A549 treated with Hydrocortisone at 1 μM for 4 hours (cell line): ENCODE measurements at places on chromosomes 12 and 14. TPM values are rescaled to one million over a fixed set of nuclear protein-coding genes. Genes with fewer than 3 reads are reported as not detected.

Gene KRT83
- 2.1 to 7.9 TPM (median 6.3 TPM) in 5 replicates for total RNA-seq

Gene OR4E2
- not detected in 5 replicates for total RNA-seq

Gene IL23A
- total RNA-seq = 0.43 to 0.69 TPM (median 0.53 TPM) in 5 replicates

Gene LMO3
- not detected in 5 replicates for total RNA-seq

Gene LIN7A
- 0.21 to 0.62 TPM (median 0.47 TPM) in 5 replicates for total RNA-seq

Gene KRT75
- 0.07 to 0.18 TPM (median 0.09 TPM) in 5 replicates for total RNA-seq

Gene KITLG
- 13.3 to 20.9 TPM (median 16.6 TPM) in 5 replicates for total RNA-seq

Gene AQP5
- not detected in 5 replicates for total RNA-seq

Gene KRT5
- 0.39 to 0.69 TPM (median 0.53 TPM) in 5 replicates for total RNA-seq

Gene CIDEB
- total RNA-seq = 0.13 to 0.22 TPM (median 0.22 TPM) in 5 replicates

Gene ZDHHC22
- 0.18 to 0.37 TPM (median 0.23 TPM) in 5 replicates for total RNA-seq
